COR-L47 (cell line): ENCODE measurements at places on chromosomes 11 and 22.

DNA sequence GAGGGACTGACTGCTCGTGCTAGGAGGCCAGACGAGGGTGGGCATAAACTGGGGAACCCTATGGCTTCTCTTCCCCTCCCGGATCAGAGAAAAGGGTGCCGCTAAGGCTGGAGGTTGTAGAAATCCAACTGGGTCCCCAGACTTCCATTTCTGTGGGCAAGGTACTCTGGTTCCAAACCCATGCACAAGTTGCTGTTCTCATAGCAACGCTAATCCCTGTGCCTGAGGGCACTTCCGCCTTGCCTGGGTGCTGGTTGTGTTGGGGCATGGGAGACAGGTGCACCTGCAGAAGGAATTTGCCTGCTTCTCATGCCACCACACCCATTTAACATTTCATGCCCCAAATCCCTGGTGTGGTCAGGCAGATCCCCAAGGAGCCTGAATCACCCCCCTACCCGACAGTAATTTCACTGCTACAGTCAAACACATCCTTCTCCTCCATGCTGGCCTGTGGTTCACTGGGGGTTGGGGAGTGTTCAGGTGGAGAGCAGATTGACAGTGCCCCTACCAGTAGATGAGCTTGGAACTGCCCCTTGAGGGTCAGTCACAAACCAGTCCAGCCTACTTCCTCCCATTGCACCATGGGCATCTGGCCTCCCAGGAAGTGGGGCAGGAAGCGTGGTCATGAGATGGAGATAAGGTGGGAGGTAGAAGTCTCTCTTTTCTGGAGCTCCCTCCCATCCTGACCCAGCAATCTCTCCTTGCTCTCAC, 1.2 kb downstream of the C2CD2L start:
- DNase-seq = peak; percentile 60

GRCh38 chr11:130522284-130522961, 74.0 kb downstream of the ADAMTS15 start:
- DNase-seq = no peak

DNA sequence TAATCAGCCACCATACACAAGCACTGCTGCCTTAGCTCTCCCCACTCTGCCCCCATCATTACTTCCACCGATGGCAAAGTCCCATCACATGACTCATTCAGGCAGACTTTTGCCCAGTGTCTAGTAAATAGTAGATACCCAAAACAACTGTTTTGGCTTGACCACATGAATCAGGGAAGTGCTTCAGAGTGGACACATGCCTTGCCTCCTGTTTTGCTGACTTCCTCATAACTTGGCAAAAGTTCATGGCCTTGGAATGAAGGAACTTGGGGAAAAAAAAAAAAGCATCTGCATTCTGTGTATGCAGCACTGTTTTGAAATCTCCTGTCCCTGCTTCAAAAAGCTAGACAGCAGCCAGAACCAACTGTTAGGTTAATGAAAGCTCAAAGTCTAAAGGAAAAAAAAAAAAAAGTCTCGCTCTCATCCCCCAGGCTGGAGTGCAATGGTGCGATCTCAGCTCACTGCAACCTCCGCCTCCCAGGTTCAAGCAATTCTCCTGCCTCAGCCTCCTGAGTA, 335.3 kb downstream of the FAM181B start:
- no peak for DNase-seq

- DNase-seq = no peak
Observed at GRCh38 chr11:79594834-79595233, 154.0 kb upstream of the TENM4 start.

DNA sequence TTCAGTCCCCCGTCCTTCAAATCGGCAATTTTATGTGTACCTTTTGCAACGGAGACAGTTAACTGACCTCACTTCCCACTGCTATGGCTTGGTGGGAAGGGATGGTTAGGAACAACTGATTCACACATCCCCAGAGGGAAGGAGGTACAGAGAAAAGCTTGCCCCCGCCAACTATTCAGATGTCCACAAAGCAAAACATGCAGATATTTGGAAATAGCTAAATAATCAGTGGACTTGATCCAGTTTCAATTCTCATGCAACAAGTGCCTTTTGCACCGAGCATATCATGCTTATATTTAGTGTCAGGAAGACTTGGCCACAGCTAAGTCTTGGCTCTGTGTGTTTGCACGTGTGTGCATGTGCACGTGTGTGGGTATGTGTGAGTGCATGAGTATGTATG, 144.6 kb downstream of the SNX19 start:
- DNase-seq = no peak

- no peak for DNase-seq
Observed at GRCh38 chr22:49102367-49102766, 725.3 kb downstream of the BRD1 start.

GRCh38 chr11:134988495-134988894, 576.5 kb upstream of the B3GAT1 start:
- no peak for DNase-seq

DNA sequence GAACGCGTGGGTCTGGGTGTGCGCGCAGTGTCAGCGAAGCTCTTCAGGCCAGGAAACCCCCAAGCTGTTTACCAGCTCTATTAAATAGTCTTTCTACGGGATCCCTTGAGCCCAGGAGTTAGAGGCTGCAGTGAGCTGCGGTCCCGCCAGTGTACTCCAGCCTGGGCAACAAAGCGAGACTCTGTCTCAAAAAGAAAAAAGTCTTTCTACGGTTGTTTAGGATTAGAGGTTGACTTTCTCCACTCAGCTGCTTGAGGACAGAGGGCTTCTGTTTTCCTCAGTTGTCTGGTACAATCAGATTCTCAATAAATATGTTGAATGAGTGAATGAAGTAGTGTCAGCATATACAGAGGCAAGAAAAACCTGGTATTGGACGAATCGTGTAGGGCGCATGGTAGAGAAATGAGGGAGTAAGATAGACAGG, 619 bp downstream of the SART1 start:
- no peak for DNase-seq

GRCh38 chr22:26812731-26813130, 155.3 kb downstream of the MIAT start:
- DNase-seq = no peak

DNA sequence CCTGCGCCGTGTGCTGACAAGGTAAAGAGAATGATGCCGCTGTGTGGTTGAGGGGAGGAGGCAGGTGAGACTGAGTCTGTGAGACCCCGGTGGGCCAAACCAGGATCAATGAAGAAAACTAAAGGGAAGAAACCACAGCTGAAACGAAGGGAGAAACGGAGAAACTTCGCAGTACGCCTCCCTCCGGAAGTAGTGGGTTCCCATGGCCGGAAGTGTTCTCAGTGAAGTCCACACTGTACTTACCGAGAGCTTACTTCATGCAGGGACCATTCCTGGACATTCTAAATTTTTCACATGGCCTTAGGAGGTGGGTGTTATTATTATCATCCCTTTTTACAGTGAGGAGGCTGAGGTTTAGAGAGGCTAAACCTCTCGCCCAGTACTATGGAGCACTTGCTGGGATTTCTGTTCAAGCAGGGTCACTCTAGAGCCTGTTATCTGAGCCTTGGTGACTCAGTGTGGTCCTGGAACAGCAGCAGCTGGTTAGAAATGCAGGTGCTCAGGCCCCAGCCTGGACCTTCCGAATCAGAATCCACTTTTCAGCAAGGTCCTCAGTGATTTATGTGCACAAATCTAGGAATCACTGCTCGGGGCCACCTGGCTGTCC, 17.9 kb downstream of the CD5 start:
- no peak for DNase-seq

DNA sequence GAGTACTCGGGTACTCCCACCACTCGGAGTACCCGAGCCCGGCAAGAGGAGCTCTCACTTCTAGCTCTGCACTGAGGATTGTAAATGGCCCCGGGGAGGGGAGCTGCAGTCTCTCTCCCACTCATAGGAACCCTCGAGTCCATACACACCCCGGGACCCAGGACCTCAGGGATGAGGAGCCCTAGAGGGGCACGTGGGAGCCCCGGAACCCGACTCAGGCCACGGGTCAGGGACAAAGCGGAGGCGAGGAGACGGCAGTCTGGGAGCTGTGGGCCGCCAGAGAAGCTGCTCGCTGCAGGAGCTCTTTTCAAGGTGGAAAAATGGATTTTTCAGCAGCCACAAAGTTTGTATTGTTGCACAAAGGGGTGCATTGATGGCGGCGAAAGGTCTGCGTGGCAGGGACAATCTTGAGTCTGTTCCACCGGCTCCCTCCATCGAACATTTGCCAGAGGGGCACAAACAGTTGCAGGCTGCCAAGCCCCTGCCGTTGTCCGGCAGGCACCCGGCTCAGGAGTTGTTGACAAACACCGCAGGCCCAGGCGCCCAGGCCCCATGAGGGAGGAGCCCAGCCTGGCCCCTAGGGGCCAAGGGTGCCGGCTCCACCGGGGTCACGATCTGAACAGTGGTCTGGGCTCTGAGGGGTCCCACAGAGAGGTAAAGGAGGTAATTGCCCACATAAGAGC, 5.7 kb upstream of the FLI1 start:
- DNase-seq = no peak

DNA sequence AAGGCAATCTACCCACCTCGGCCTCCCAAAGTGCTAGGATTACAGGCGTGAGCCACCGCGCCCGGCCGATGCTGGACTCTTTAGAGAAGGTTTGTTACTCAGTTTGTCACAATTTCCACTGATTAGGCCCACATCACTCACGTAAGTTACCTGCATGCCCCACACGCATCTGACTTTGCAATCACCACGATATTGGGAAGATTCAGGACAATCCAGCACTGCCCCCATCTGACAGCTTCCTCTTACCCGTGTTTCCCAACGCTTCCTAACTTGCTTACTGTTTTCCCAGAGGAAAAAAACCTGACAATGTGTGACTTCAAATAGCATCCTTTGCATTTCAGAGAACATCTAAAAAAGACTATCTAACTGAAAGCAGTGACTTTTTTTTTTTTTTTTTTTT, 21.8 kb upstream of the EIF3M start:
- no peak for DNase-seq

- peak; percentile 50 for DNase-seq
Observed at GRCh38 chr11:132423266-132423665, 1052.9 kb downstream of the NTM start.

DNA sequence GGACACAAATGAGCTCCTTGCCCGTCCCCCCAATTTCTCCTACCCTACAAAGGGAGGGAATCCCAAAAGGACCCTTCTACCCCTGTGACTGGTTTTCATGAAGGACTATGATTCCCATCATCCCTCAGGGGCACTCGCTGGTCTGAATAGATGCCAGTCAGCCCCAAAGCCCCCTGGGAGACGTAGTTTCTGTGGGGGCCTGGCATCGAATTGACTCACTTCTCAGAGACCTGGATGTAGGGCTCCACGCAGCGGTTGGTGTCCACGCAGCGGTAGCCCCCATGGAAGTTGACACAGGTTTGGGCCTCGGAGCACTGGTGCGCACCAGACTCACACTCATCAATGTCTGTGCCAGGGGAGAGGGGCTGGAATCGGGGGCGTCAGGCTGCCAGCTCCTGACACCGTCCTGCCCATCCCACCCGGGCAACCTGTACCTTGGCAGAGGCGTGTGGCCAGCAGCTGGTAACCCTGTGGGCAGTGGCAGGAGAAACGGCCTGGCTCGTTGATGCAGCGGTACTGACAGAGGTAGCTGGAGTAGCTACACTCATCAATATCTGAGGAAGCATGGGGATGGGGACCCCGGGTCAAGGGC, 4.4 kb downstream of the EFEMP2 start:
- DNase-seq = no peak

DNA sequence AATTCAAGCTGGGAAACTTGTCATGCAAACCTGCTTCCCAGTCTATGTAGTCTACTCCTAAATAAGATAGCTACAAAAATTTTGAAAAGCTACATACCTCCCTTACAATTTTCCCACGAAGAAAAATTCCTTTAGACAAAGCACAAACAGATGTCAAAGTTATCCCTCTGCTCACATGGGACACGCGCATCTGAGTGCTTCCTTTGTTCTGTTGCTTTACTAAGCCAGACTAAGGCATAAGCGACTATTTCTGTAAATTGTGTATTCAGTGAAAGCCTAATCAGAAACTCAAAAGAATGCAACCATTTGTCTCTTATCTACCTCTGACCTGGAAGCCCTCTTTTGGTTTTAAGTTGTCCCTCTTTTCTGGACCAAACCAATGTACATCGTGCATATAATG, 583.7 kb upstream of the B3GAT1 start:
- DNase-seq = no peak

DNA sequence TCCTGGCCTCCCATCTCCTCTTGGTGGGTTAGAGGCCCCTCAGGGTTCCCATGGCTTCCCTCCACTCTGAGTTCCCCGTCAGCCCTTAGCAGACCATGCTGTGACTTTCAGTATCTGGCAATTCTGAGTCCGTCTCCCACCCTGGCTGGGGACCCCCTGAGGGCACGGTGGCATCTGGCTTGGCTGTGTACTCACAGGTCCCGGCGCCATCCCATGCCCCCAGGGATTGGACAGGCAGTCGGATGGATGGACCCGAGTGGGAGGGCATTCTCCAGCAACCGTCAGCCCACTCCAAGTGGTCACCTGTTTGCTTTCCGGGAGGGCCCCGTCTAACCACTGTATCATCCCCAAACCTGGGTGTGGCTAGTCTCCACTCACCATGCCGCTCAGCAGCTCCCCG, 24.0 kb upstream of the ABCC8 start:
- no peak for DNase-seq

- peak; percentile 83 for DNase-seq
Observed at GRCh38 chr22:38051900-38052862, 5.0 kb upstream of the PICK1 start.

- no peak for DNase-seq
Observed at GRCh38 chr11:125585487-125585886, 7.2 kb upstream of the STT3A start.

- DNase-seq = no peak
Observed at GRCh38 chr11:105811242-105811641, 201.4 kb downstream of the GRIA4 start.

GRCh38 chr11:132125988-132126871, 755.8 kb downstream of the NTM start:
- DNase-seq = peak; percentile 68

GRCh38 chr22:22940961-22941605, 53.5 kb downstream of the IGLL5 start:
- DNase-seq = no peak

- no peak for DNase-seq
Observed at GRCh38 chr11:45158891-45159605, 12.6 kb downstream of the PRDM11 start.

DNA sequence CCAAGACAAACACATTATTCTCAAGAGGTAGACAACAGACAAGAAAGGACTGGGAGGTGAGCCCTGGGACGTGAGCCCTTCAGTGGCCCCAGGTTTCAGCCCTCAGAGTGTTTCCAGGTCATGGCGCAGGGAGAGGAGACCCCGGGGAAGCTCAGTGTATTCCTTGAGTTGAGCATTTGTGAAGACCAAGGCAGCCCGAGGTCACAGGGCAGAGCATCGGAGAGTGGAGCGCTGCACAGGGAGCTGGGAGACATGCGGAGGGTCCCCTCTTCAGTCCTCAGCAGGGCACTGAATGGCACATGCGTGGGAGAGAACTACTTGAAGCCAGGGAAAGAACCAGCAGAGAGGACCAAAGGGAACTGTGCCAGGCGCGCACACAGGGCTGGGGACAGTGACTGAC, 11.7 kb downstream of the KRTAP5-6 start:
- no peak for DNase-seq

GRCh38 chr22:37677493-37677974, 2.1 kb downstream of the LGALS1 start:
- no peak for DNase-seq

DNA sequence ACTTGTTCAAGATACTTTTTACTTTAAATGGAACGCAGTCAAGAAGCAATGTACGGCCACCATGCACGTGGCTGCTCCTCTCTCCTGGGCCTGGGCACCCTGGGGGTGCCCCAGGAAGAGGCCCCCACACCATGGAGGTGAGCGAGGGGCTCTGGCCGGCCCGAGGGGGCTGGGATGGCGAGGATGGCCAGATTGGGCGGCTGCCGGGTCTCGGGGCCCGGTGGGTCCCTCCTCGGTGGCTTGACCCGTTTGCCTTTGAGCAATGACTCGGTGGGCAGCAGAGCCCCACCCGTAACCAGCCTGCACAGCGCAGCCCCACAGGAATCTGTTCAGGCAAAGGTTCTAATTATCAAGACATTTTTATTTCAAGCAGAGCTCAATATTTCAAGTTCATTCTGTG, 167.4 kb downstream of the BRD1 start:
- no peak for DNase-seq
